ENCODE measurements at places on chromosomes 2 and 18. TPM values are rescaled to one million over a fixed set of nuclear protein-coding genes. Genes with fewer than 3 reads are reported as not detected.
A peak's percentile ranks its signal among the peaks of the same experiment; 100 is the strongest.

DNA sequence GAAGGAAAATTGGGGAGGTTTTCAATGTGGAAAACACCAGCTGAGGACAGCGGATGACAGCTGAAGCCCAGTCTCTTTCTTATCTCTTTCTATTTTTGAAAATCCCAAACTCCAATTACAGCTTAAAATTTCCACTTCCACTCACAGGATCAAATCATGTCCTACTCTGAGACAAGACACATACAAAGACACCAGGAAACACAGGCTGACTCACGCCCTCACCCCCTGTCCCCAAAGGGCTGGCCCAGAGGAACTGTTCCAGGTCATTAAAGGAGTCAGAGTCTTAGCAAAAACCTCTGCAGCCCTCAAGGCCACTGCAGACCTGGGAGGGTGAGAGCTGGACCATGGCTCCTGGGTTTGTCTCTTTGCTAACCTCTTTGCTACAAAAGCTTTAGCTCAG, 143.1 kb upstream of the CAPN13 start:
- no peak for DNase-seq

GRCh38 chr18:63054901-63055584, 264.5 kb downstream of the BCL2 start:
- no peak for DNase-seq

DNA sequence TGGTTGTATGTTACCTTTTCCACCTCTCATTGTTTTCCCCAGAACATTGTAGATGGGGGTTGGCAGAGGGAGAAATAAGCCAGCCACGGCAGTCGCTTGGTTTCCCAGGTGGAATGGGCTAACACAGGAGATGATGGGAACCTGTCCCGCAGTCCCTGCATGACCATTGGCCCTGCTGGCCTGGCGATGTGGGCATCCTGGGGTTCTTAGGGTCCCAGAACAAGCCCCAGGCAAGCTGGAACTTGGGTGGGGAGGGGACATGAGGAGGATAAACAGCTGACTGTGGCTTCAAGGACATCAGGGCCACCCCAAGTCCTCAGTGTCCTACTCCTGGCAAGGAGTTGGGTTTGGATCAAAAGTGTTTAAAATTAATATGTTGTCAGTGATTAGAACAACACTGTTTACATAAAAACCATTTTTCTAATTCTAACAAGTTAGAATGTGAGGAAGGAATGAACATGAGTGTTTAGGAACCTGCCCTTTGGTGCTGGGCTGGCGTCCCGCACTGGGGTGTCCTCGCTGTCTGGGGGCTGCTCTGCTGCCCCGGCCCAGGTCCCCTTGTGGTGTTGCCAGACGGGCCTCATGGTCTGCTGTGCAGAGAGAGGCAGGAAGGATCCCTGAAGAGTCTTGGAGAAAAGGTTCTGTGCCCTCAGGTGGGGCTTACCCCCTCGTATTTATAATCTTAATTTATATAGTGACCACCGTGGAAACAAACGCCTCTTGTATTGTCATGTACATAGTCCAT, 95.1 kb downstream of the USP40 start:
- DNase-seq: no peak

DNA sequence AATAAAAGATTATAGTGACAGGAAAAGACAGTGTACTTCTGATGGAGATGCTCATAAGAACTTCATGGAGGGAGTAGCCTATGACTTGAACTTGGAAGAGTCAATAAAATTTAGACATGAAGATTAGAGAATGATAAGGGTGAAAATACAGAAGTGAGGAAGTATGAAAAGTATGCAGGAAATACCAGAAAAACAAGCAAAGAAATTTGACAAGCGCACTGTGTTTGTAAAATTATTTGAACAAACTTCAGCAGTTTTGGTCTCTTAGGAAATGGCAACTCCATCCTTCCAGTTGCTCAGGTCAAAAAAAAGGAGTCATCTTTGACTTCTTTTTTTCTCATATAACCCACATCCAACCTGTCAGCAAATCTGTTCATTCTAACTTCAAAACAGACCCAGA, 864.0 kb upstream of the ZEB2 start:
- no peak for DNase-seq

DNA sequence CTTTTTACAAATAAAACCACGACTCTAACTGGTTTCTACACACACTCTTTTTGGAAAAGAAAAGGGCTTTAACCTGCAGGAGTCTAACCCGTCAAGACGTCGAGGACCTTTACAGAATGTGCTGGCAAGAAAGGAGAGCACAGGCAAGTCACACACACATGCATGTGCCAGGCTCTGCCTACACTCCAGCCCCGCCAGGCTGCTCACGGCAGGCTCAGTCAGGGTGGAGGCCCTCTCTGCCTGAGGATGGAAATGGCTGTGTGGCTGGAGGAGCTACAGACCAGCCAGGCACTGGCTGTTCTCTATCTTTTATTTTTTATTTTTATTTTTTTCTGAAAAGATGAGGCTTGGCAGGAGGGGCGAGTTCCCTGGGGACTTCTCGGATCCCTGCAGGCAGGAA, 10.2 kb downstream of the SIX3 start:
- no peak for DNase-seq

- no peak for DNase-seq
These were observed 124.8 kb upstream of the SIX2 start for GRCh38 chr2:45134014-45134413.

DNA sequence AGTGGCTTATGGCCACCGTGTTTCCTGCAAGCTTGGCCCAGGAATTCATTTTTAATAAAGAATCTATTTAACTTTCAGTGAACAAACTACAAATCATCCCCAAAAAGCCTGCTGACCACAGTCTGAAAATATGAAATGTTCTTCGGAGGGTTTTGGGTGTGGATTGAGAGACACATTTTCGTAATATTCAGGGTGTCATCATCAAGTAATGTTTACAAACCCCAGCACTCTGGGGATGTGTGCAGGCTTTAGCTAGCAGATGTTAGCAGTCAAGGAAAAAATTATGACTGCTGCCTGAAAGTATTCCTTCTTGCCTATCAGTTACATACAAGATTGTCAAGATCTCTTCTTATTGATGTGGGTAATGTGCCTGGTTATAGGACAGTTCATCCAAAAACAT, 143.9 kb upstream of the FN1 start:
- peak; percentile 62 for DNase-seq

DHRS9 gene
- polyA plus RNA-seq: not detected

SERPINB2 gene
- polyA plus RNA-seq: 5.3 TPM
